ENCODE measurements at places on chromosomes 5 and 9. TPM values are rescaled to one million over a fixed set of nuclear protein-coding genes. Genes with fewer than 3 reads are reported as not detected.

DNA sequence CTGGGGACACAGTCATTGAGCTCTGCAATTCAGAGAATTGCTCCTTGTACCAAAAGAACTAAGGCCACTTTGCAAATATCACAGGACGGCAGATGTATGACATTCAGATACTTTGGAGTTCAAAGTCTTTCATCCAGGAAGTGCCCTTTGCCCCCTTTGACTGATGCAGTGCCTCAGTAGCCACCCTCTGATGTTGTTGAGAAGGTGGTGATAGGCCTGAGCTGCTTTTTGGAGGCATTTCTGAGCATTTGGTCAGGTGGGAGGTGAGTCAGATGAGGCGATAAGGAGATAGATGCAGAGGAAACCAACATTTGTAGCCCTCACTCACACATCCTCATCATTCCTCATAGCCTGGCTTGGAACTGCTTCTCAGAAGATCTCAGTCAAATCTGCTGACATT lies 63.4 kb downstream of the ANGPTL2 start:
- H3K4me3 ChIP-seq = no peak overlapping the region
- no peak overlapping the region for H3K27ac ChIP-seq
- H3K36me3 ChIP-seq = no peaks in the 10 kb centered on the region
- no peaks in the 10 kb centered on the region for H3K27me3 ChIP-seq

- no peak for DNase-seq
- no peak overlapping the region for H3K4me3 ChIP-seq
Observed at GRCh38 chr5:122470365-122470764, 158.3 kb downstream of the SNCAIP start.

PRELID1 gene
- 58.4 TPM for total RNA-seq

DNA sequence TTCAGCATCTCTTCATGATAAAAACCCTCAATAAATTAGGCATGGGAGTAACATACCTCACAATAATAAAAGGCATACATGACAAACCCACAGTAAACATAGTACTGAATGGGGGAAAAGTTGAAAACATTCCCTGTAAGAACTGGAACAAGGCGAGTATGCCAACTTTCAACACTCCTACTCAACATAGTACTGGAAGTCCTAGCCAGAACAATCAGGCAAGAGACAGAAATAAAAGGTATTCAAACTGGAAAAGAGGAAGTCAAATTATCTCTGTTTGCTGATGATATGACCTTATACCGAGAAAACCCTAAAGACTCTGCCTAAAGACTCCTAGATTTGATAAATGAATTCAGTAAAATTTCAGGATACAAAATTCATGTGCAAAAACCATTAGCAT lies 167.6 kb downstream of the TMEM38B start:
- H3K36me3 ChIP-seq = no peaks in the 10 kb centered on the region
- no peak overlapping the region for H3K4me3 ChIP-seq
- no peaks in the 10 kb centered on the region for H3K27me3 ChIP-seq
- DNase-seq = no peak
- no peak overlapping the region for H3K27ac ChIP-seq
- H3K4me1 ChIP-seq = peaks cover 3% of the 10 kb centered on the region

DNA sequence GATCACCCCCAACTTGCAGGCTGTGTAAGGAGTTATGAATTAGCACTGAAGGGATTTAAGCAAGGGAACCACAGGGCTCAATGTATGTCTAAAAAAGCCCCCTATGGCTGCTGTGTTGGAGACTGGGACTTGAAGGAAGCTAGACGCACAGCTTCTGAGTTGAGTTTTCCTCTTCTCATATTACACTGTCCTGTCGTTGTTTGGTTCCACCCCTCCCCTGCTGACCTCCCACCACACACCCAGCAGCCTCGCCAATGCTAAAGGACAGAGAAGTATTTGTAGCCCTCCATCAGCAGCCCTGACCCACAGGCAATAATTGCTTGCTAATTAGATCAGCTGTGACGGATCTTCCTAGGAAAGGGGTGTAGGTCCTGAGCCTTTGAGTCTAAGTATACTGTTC lies 15.1 kb upstream of the CARTPT start:
- no peak for DNase-seq
- no peak overlapping the region for H3K27ac ChIP-seq
- no peaks in the 10 kb centered on the region for H3K4me1 ChIP-seq
- no peaks in the 10 kb centered on the region for H3K36me3 ChIP-seq

- H3K27ac ChIP-seq = no peak overlapping the region
- H3K36me3 ChIP-seq = no peaks in the 10 kb centered on the region
- no peaks in the 10 kb centered on the region for H3K27me3 ChIP-seq
Observed at GRCh38 chr5:27450607-27451006, 412.2 kb upstream of the CDH9 start.

DNA sequence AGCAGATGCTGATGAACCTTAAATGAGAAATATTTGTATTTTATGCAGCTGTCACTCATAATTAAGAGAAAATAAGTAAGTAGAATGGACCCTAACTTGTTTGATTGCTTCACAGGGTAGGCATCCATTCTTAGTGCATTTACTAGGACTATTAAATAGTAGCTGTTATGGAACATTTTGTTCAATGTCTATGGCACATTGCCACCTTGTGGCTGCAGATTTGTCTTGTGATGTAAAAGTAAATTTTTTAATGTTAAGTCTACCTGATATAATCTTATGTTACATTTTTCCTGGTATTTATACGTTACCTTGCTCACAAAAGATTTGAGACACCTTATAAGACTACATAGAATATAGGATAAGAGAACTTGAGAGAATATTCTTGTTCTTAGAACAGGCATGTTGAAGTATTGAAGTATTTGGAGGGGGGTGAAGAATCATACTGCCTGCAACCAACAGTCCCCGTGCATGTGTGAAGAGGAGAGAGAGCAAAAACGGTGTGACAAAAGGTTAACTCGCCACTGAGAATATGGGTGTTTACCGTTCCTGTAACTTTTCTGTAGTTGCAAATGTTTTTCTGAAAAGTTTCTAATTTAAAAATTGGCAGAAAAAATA lies 161.1 kb downstream of the MAST4 start:
- H3K4me1 ChIP-seq = no peaks in the 10 kb centered on the region
- no peak for DNase-seq
- no peaks in the 10 kb centered on the region for H3K27me3 ChIP-seq
- no peaks in the 10 kb centered on the region for H3K36me3 ChIP-seq
- H3K4me3 ChIP-seq = no peak overlapping the region
- no peak overlapping the region for H3K27ac ChIP-seq

- no peaks in the 10 kb centered on the region for H3K4me1 ChIP-seq
- no peak overlapping the region for H3K27ac ChIP-seq
- H3K4me3 ChIP-seq = no peak overlapping the region
- H3K27me3 ChIP-seq = peaks cover 3% of the 10 kb centered on the region
- H3K36me3 ChIP-seq = no peaks in the 10 kb centered on the region
Observed at GRCh38 chr5:174827558-174827957, 103.2 kb downstream of the MSX2 start.

DNA sequence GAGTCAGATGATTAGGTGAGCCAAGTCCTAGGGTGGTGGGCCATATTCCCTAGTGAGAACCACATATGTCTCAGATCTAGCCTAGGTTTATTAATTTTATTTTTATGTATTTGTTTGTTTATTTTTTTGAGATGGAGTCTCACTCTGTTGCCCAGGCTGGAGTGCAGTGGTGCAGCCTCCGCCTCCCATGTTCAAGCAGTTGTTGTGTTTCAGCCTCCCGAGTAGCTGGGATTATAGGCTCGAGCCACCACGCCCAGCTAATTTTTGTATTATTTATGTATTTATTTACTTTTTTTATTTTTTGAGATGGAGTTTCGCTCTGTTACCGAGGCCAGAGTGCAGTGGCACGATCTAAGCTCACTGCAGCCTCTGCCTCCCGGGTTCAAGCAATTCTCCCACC lies 36.0 kb downstream of the NUP188 start:
- H3K36me3 ChIP-seq = peaks cover 71% of the 10 kb centered on the region
- H3K4me1 ChIP-seq = no peaks in the 10 kb centered on the region
- DNase-seq = no peak
- no peak overlapping the region for H3K27ac ChIP-seq
- no peaks in the 10 kb centered on the region for H3K27me3 ChIP-seq
- H3K4me3 ChIP-seq = no peak overlapping the region

CYSRT1 gene
- 0.14 TPM for total RNA-seq

DNA sequence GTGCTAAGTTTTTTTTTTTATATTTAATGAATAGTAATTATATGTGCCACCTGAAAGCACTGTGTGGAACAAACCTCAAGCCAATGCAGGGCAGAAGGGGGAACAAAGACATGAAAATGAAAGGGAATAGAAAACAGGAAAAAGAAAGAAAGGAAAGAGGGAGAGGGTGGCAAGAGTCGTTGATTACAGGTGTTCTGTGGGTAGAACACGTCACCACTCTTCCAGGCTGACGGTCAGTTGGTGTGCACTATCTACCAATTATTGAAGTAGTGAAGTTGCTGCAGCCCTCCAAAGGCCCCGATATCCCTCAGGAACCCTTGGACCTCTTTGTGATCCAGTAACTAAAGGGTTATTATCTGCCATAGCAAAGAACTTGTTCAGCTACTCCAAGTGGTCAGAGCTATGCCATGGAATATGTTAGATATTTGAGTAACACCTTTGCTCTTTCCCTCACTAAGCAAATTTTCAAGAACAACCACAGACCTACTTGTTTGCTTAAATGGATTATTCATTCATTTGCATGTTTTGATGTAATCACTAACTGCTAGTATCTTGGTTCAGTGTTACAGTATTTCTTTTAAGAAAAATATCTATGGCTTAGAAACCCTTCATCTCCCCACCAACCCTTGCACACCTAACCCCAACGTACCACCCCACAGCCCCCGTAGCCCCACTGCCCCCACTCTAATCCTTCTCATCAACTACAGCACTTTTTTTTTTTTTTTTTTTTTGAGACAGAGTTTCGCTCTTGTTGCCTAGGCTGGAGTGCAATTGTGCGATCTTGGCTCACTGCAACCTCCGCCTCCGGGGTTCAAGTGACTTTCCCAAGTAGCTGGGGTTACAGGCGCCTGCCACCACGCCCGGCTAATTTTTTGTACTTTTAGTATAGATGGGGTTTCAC lies 31.3 kb downstream of the FYB1 start:
- no peak overlapping the region for H3K4me3 ChIP-seq
- H3K27ac ChIP-seq = no peak overlapping the region
- no peaks in the 10 kb centered on the region for H3K27me3 ChIP-seq

SEMA6A gene
- total RNA-seq = 4.2 TPM
